ENCODE measurements at places on chromosomes 7 and 10.

DNA sequence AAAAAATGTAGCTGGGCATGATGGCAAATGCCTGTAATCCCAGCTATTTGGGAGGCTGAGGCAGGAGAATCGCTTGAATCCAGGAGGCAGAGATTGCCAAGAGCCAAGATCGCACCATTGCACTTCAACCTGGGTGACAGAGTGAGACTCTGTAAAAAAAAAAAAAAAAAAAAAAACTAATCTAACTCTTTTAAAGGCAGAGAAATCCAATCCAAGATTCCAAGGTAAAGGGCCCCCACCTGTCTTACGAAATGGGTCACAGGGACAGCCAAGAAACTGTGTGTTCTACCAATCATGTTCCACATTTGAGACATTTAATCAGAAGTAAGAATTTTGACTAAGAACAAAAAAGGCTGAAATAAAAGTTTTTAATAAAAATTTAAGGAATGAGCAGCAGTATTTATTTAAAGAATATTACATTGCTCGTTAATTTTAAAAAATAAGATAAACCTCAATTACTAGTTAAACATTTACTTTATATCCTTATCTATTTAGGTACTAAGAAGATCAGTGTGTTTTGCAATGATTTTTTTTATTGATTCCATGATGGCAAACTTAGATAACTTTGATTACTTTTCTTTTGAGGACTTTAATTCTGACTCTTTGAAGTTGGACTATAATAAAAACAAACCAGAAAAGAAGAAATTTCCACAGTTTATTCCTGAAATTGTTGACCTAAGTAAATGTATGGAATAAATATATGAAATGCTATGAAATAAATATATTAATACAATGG is 6.7 kb upstream of the OAT start:
- no peak for DNase-seq

DNA sequence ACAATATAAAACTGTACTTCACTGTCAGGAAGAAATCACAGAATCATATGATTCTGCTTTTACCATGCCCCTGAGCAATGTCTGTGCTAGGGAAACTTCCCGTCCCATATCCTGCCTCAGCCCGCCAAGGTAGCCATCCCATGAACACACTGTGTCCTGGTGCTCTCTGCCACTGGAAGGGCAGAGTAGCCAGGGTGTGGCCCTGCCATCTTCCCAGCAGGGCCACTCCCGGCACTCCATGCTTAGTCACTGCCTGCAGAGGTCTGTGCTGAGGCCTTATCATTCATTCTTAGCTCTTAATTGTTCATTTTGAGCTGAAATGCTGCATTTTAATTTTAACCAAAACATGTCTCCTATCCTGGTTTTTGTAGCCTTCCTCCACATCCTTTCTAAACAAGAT is 31.8 kb downstream of the AP3M1 start:
- no peak for DNase-seq

DNA sequence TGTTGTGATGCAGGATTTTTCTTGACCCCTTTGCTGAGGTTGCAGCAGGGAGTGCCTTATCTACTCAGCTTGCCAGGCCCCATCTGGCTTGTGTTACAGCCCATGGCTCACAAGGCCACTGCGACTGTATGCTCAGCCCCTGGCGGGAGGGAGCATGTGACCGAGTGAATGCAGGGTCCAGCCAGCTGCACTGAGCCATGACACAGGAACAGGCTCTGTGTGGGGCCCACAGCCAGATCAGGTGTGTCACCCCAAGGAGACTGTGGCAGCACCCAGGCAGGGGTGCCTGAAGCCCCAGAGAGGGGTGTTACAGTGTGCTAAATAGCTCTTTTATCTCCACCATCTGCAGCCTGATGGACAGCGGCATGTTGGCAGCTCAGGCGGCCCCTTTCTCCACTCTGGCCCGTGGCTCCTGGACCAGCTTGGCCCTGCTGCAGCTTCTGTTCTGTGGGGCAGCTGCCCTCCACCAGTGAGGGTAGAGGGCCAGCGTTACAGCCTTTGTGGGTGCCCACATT is 2.6 kb upstream of the PCBD1 start:
- DNase-seq: peak; percentile 87

DNA sequence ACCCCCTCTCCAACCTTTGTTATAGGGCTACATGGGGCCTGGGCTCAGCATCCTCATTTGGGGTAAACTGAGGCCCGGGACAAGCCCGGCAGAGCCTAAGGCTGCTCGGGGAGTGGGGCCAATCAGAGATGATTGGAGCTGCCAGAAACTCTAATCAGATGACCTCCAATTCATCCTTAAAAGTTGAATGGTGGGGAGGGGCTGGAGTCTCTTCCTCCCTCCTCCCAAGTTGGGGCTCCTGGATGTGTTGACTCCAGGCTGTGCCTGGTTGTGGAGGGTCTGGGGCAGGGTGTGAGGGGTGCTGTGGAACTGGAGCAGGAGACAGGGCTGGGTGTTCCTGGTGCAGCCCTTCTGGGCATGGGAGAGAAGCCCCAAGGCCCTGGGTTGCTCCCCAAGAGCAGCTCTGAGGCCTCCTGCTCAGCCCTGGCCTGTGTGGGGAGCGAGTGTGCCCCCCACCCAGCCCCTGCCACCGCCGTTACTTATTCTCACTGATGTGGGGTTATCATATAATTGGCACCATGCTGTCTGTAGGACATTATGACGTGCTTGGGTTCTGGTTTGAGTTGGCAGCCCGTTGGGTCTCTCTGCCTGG is 2.2 kb downstream of the BHLHA15 start:
- no peak for DNase-seq

GRCh38 chr10:132816718-132817117 is 30.8 kb upstream of the NKX6-2 start:
- DNase-seq: no peak
